ENCODE measurements at places on chromosomes 1 and 21. TPM values are rescaled to one million over a fixed set of nuclear protein-coding genes. Genes with fewer than 3 reads are reported as not detected.

Gene USP16
- 37.7 TPM for total RNA-seq

Gene ADAMTS5
- 1.4 TPM for total RNA-seq

Gene CDK11A
- 181 TPM for total RNA-seq

Gene MXRA8
- 203 TPM for total RNA-seq

Gene ETV3L
- not detected for total RNA-seq

Gene ATP1A4
- not detected for total RNA-seq

Gene HTR6
- total RNA-seq = not detected

Gene SUSD4
- total RNA-seq = not detected

Gene OR2T4
- not detected for total RNA-seq

Gene BEST4
- total RNA-seq = not detected

DNA sequence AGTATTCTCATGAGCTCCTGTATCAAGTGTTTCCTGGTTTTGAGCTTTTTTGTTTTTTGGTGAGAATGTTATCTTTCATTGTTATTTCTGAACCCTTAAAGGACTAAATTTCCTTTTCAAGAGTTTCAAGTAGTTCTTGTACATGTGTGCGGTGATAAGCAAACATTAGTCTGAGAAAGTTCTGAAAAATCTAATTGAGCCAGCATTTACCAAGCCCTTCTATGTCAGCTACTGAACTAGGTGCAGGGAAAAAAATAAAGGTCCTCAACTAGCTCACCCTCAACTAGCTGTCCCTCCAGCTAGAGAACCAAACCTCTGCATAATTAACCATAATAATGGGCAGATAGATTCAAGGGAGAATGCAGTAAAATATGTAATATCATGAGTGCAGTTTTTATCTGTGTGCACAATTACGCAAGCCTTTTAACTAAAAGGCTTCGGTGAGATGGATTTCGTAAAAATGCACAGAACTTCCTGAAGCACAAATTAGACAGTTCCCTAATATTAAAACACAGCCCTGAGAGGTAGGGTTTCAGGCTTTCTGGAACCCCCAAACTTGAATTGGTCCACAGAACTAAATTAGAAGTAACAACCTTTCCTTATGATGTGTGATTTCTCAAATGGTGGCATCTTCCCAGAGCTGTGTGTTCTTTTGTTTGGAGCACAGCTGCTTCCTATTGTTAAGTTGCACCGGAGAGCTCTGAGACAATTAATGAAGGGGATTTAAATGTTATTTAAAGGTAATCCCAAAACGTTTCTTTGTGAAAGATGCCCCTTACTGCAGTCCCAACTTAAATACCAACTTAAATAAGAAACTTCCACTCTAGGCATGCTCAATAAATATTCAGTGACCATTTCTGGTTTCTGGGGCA lies 165.8 kb downstream of the NFIA start:
- no peak for DNase-seq

DNA sequence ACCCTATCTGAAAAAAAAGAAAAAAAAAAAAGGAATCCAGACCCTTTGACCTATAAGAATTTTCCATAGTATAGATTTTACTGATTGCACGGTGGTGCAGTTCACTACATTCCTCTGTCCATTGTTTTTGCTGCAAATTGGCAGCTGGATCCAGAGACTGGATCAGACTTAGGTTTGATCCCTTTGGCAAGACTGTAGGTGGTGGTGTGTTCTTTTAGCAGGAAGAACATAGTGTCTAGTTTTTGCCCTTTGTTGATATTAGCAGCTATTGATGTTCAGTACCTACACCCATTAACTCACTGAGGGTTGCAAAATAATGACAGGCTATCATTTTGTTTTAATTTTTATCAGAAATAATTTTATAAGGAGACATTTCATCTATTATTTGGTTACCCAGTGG lies 37.1 kb downstream of the OSBPL9 start:
- DNase-seq = no peak

- DNase-seq = no peak
These were observed 5.1 kb upstream of the ZZZ3 start for GRCh38 chr1:77687519-77687906.

- DNase-seq = no peak
These were observed 73.7 kb downstream of the ADGRL2 start for GRCh38 chr1:81874461-81874860.

GRCh38 chr1:156420205-156421061 lies 51.4 kb downstream of the RHBG start:
- DNase-seq = peak; percentile 30

DNA sequence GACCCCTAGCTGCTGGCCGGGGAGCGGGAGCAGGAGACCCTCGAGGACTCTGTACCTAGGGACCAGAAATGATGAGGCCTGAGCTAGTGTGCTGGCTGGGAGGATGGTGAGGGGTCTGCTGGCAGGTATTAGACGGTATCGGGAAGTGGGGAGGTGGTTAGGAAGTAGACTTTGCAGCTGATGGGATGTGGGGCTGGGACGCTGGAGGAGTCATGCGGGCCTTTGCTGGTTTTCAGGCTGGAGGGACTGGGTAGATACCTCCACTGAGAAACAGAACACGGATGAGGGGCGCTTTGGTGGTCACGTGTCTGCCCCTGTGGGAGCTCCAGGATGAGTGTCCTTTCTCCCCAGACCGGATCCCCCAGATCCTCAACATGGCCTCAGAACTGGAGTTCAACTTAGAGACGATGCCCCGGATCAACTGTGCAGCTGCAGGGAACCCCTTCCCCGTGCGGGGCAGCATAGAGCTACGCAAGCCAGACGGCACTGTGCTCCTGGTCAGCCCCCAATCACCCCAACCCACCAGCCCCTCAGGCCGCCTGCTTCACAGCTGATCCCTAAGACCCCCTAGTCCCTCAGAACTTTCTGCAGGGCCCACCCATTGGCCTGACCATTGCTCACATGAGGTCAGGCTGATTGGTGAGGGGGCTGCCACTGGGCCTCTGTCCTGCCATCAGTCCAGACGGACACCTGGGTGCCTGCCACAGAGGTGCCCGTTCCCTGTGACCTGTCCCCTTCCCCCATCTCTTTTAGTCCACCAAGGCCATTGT lies 8.0 kb downstream of the TIE1 start:
- DNase-seq = no peak

- DNase-seq = no peak
These were observed 29.1 kb downstream of the FHAD1 start for GRCh38 chr1:15275921-15276683.

GRCh38 chr21:40723317-40723716 lies 123.6 kb downstream of the DSCAM start:
- DNase-seq = no peak

GRCh38 chr21:46211786-46212720 lies 16.5 kb downstream of the LSS start:
- no peak for DNase-seq

DNA sequence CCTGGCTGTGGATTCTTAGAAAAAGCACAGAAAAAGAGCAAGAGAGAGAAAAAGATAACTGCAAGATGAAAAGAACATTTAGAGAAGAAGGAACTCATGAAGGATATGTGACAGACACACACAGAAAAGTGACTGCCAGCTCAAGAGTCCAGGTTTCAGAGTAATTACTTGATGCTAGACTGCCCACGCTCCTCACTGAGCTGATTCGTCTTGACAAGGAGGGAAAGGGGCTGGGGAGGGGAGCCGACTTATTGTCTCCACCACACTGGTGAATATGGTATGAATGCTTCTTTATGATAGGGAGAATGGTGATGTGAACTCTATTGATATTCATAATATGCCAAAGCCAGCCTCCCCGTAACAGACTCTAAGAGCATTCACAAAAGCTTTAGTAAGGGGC lies 140.4 kb downstream of the BRINP2 start:
- DNase-seq = no peak

DNA sequence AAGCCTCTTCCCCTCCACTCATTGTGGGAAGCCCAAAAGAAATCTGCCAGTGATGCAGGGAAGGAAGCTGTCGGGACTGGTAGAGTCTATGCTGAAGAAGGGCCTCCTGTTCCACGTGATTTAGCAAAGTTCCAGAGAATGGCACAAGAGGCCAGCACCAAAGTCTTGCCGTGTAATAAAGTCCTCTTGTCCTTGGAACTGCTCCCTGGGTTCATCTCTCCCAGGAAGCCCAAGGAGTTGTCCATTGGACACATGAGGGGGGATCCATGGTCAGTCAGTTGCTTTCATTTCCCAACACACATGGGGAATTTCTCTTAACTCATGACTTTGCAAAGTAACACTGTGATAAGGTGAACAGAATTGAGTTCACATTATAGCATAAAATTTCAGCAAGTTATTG lies 116.1 kb upstream of the RAB4A start:
- no peak for DNase-seq

GRCh38 chr1:110341146-110341871 lies 2.1 kb downstream of the RBM15 start:
- DNase-seq = no peak

- DNase-seq = no peak
These were observed 301.9 kb upstream of the RUNX1 start for GRCh38 chr21:35350965-35351364.

DNA sequence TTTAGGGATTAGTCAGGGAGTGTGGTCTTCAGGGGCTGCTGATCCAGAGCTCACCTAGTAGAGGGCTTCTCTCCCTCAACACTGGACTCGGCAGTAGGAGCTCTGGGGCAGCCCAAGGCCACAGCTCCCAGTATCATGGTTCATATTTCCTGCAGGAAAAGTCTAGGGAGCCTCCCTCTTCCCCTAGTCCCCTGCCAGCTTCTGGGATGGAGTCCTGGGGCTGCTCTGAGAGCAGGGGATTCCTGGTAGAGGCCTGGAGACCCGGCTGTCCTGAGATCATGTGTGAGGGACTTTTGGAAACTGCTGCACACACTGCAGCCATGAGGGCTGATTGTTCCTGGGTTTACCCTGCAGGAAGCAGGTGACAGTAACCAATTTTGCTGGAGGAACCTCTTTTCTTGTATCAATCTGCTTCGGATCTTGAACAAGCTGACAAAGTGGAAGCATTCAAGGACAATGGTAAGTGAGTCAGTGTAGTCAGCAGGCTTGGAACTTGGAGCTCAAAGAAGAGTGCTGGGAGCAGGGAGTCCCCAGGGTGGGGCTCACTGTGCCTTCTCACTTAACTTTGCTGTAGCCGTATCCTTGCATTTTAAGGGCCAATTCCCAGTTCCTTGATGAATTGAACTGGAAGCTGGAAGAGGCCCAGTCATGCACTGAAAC lies 16.3 kb downstream of the STRIP1 start:
- DNase-seq = no peak

DNA sequence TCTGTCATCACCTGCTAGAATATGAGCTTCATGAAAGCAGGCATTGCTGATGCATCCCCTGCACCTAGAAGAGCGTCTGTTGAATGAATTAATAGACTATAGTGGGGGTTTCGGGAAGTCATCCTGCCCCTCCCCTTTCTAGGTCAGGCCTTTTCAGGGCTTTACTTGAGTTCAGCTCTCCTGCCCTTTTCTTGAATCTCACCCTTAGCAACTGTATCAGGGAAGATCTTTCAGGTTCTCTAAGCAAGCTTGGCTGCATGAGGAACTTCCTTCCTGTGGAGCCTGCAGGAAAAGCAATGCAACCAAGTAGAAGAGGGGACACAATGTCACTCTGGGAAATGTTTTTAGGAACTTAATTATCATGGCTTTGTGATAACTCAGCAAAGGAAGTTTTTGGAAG lies 27.2 kb upstream of the KIAA0040 start:
- no peak for DNase-seq

DNA sequence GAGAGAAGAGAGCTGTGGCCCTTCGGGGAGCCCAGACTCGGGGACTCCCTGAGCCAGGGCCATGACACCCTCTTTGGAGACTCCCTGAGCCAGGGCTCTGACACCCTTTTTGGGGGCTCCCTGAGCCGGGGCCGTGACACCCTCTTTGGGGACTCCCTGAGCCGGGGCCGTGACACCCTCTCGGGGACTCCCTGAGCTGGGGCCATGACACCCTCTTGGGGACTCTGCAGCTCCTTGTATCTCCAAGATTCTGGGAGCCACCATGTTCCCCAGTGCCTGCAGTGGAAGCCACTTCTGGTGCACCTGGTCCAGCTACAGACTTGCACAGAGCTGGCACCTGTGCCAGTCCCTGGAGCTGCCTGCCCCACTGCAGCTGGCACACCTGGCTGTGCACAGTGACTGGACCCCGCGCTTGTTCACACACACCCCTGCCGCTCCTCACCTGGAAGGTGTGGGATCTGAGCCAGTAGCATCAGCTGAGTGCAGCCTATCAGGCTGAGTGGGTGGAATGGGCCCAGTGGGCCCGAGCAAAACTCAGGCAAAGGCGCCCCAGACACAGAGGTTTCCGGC lies 3.8 kb upstream of the SSU72 start:
- DNase-seq = no peak

Measured in stomach (tissue), 19 donors.